Thoracic aorta endothelial cell (primary cell): ENCODE measurements at places on chromosomes 6 and 20. TPM values are rescaled to one million over a fixed set of nuclear protein-coding genes. Genes with fewer than 3 reads are reported as not detected.

GHRH gene
- not detected in 2 replicates for total RNA-seq

BPIFB2 gene
- not detected in 2 replicates for total RNA-seq

DEFB124 gene
- total RNA-seq = not detected in 2 replicates

ZC3H12D gene
- total RNA-seq = 0.14 TPM in 1 of 2 replicates, not detected in the other

ARHGAP40 gene
- 0.07 and 0.13 TPM in 2 replicates for total RNA-seq

KHDC1L gene
- total RNA-seq = not detected in 2 replicates

KCNQ5 gene
- total RNA-seq = 0.13 TPM in 1 of 2 replicates, not detected in the other

LY6G6C gene
- not detected in 2 replicates for total RNA-seq

PABPC1L gene
- 3.9 and 4.5 TPM in 2 replicates for total RNA-seq

MUC21 gene
- not detected in 2 replicates for total RNA-seq

UBD gene
- 0.14 TPM in 1 of 2 replicates, not detected in the other for total RNA-seq

HLA-A gene
- 166 and 246 TPM in 2 replicates for total RNA-seq

B3GAT2 gene
- total RNA-seq = 0.07 TPM in 1 of 2 replicates, not detected in the other

MOG gene
- total RNA-seq = not detected in 2 replicates

TMEM200A gene
- 2.6 TPM in 1 of 2 replicates, not detected in the other for total RNA-seq
